Stimulated activated naive B cell treated with anti-CD40 and anti-IgM and Interleukin-4, amounts not matched to agents 10 μg/mL and 1 μg/mL and 100 μg/mL, for 72 hours (primary cell): ENCODE measurements at places on chromosomes 2 and 18.

GRCh38 chr18:837922-838321 is 25.9 kb upstream of the YES1 start:
- no peak for DNase-seq

DNA sequence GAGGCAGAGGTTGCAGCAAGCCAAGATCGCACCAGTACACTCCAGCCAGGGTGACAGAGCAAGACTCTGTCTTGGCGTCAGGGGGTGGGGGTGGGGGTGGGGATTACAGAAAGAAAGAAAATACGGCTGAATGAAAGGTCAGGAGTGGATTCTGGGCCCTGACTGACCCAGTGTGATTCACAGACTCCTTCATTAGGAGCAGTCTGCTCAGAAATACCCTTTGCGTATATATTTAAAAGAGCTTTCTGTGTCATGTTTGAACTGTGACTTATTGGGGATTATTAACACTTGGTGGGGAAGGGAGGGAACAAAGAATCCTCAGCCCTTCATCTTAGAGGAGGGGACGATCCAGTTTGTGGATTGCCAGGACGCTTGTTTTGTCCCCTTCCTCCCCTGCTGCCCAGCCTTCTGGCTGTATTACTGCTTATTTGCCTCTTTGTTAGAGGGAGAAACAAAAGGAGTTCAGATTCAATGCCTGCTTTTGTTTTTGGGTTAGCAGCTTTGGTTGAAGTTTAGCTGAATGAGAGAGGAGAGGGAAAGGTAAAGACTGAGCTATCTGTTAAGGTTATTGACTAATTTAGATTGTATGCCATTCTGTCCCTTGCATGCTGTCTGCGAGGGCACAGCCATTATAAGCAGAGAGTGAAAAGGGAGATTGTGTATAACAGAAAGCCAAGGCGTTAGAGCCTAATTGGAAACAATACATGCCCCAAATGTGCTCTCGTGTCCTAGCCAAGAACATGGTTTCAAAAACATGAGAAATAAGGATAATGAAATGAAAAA is 118.3 kb downstream of the FMNL2 start:
- no peak for DNase-seq

- no peak for DNase-seq
Measured at GRCh38 chr2:18927525-18928232, 338.3 kb upstream of the NT5C1B start.

- DNase-seq = no peak
Measured at GRCh38 chr2:13770279-13770678, 862.2 kb upstream of the LRATD1 start.
